ENCODE measurements at places on chromosomes 4 and X.

- no peak for DNase-seq
Observed at GRCh38 chrX:105781804-105782203, 40.5 kb upstream of the NRK start.

DNA sequence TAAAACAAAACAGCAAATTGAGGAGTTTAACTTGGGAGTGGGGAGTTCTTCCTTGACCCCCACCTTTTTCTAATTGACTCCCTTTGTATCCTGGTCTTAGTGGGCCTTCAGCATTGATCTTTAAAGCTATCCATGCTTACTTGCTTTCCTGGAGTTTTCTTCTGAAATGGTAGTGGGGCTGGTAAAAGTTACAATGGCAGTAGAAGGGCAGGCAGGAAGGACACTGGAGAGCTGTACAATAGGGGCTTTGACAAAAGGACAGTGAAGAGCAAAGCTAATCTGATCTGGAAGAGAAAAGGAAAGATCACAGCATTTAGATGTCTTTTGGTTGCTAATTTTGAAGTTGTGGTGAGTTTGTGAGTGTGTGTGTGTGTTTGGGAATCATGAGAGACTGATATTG, 111.5 kb downstream of the MID1 start:
- DNase-seq: no peak

- no peak for DNase-seq
Observed at GRCh38 chr4:55012363-55013230, 112.8 kb downstream of the KDR start.

DNA sequence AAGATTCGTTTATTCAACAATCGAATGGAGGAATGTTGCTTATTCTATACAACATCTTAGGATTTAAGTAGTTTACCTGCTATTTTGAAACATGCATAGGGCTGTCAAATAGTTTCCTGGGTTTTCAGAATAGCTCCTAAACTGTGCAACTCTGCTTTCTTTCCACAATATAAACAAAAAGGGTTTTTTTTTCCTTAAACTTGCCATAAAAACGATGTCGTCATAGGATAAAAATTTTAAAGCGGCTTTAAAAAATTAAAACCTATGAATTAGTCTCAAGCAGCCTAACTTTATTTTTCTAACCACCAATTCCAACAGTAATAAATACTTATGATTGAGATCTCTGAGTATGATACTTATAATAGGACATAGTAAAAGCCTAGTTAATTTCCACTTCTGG, 21.6 kb upstream of the STIM2 start:
- no peak for DNase-seq

DNA sequence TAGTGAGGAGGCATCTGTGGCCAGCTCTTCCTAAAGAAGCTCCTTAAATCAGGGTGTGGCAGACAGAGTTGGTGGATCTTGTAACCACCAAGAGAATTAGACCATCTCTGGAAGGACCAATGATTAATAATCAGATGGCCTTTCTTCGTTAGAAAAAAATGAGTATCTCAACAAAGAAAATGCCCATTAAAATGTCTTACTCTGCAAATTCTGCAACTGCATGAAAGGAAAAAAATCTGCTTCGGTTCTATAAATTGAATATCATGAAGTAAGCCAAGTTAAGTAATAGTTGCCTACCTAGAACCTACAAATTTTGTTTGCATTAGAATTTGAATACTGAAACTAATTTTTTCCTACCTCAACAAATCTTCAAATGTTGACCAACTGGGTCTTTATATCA, 4.2 kb upstream of the DCLK2 start:
- no peak for DNase-seq

DNA sequence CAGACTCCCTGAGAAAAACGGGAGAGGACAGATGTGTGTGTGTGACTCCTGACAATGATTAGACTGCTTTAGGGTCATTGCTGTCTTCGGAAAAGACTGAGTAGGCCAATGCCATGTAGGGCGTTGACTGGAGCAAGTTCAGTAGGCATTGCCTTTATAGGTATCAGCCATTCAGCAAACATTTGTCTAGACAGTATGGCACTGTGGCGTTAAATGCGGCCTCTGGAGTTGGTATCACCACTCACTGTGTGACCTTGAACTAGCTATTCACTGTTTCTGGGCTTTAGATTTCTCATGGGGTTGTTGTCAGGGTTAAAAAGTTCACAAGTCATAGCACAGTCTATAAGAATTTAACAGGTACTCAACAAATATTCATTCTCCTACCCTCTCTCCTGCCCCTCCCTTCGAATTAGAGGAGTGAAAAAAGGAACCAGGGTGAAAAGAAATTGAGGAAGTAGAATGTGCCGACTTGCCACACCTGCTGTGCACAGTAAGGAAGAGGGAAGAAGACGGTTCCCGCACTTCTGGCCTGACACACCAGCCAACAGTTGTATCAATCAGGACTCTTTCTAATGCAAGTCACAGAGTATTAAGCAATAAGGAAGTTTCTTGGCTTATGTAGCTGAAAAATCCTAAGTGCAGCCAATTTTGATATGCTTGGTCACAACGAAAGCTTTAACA, 83.2 kb upstream of the PLAC8 start:
- no peak for DNase-seq

GRCh38 chrX:154396973-154397887, 947 bp upstream of the RPL10 start:
- no peak for DNase-seq

DNA sequence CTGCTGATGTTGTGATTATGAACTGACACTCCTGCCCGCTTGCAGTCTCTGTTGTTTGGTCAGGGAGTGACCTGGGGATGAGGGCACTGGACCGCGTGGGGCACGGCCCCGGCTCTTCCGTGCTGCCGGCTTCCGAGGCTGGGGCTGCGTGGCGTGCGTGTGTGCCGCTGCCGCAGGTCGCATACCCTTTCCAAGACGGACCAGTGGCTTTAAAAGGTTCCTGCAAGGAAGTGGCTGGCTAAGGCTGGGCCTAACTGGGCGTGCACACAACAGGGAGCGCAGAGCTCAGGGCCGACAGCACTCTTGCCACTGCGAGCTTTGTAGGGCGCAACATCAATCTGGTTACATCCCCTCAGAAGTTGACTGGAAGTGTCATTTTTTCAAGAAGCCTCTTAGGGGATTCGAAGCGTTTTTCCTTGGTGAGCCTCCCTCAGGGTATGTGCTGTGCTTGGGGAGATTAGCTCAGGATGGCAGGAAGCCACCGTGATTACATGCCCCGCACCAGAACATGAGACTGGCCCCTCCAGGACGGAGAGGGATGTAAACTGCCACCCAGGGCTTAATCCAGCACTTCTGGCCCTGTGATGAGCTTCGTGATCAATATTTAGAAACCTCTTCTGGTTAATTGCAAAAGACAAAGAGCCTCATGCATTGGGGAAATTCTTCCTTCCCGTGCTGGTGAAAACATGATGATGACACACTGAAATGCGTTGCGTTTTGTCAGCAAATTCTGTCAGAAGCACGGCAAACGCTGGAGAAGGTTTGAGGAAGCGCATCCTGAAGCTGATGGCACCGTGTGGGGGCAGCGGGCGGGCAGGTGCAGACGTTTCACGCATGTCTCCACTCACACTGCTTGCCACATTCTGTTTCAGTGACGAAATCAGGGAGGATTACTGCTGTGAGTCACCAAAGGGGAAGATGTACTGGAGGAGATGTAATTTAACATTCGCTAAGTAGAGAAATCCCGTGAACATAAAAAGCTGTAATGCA, 11.1 kb downstream of the MAEA start:
- DNase-seq: no peak

DNA sequence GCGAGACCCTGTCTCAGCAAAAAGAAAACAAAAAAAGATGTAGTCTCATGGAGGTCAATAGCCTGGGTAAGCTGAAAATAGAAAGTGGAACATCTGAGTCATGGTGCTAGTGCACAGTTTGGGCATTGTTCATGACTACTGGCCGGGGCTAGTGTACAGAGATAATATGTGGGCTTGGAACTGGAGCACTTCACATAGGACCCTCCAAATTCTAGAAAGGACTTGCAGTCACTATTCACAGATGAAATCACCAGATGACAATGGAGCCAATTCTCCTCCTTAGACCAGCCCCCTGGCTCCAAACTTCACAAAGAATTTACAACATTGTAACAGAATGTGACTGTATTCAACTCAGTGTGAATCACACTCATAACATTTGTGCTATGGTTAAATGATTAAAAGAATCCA, 367.8 kb upstream of the SLC7A11 start:
- no peak for DNase-seq

DNA sequence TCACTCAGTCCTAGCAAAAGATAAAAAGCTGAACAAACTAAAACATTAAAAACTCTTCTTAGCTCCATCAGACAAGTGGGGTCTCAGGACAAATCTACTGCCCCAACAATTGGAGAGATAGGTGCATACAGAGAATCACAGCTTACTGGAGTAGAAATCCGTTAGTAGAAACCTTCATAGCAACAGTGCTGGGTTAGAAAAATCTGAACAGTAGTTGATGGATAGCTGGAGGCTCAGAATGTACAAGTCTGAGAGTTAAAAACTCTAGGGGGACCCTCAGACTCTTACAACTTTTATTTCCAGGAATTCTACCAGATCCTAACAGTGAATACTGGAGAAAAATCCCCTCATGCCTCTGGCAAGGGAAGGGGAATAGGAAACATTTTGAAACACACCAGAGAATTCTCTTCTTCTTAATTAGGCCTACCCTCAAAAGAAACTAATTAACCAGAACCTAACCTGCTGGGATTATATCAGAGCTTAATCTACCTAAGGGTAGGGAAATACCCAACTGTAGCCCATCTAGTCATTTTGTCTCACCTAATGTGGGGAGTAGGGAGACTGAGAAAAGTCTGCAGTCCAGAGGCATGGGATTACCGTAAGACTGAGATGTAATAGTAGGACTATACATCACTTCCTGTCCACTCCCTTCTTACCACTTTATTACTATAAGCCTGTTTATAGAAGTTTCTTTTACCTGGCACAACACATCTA, 165.0 kb upstream of the CTSO start:
- DNase-seq: no peak

DNA sequence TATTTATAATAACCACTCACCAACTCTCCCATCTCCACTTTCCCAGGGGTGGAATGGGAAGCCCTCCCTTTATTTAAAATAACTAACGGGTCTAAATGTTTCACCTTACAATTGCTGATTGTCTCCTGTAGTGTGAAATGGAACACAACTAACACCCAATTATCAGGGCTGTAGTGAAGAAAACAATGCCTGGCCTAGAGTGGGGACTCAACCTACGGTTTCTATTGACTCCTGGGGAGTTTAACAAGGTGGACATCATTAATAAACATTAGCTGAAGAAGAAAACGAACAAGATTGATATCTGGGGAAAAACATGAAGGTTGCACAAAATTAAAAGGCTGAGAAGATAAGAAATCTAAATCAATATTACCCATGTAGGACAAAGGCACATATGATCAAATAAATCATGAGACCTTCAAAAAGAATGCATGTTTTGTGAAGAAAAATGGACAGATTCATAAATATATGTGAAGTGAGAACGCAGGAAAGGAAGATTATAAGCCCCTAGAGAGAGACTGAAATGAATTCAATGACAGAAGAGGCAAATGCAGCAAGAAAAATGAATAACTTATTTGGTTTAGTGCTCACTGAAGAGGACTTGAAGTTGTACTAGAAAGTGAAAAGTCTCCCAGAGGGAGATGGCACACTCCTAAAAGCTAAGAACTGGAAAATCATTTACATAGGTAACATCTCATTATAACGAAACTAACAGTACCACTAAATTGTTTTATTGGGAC, 593.0 kb upstream of the AADAT start:
- DNase-seq: no peak

GRCh38 chr4:66628146-66628545, 917.2 kb downstream of the CENPC start:
- DNase-seq: no peak

- no peak for DNase-seq
Observed at GRCh38 chr4:153485359-153485758, 19.2 kb downstream of the TMEM131L start.

GRCh38 chr4:148441624-148441985, 609 bp downstream of the NR3C2 start:
- no peak for DNase-seq
